ENCODE measurements at places on chromosomes 3 and 15.

DNA sequence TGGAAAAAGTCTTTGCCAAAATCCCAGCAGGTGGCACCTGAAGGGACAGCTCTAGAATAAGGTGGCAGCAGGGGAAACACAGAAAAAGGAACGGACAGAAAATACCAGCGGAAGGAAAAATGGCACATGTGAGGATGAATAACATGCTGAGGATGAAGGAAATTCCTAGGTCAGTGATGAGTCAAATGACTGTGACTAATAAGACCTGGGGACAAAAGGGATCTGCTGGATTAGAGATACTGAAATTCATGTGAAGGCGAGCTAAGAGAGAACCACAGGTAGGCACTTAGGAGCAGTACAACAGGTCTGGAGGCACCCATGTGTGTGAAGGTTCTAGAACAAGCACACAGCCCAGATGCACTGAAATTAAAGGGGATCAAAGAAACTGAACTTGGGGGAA, 482.5 kb downstream of the FOXP1 start:
- no peak for DNase-seq

GRCh38 chr3:183156266-183156665, 6.3 kb downstream of the LAMP3 start:
- DNase-seq: no peak

GRCh38 chr15:67839499-67839928, 331 bp downstream of the RNU6-1 start:
- peak; percentile 71 for DNase-seq

DNA sequence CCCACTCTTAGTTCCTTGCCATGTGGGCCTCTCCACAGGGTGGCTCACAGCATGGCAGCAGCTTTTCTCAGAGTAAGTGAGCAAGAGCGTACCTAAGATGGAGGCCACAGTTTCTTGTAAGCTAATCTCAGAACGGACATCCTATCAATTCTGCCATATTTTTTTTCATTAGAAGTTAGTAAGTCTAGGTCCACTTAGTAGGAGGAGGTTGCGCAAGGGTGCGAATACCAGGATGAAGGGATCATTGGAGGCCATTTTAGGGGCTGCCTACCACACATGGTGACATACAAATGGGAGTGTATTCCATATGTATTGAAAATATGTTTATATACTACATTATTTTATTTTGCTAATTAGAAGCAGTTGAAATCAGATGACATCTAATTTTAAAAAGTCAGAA, 31.5 kb downstream of the NR1D2 start:
- DNase-seq: no peak

GRCh38 chr3:1561427-1561826, 468.6 kb downstream of the CNTN6 start:
- no peak for DNase-seq

- DNase-seq: no peak
Measured at GRCh38 chr15:86079508-86080266, at the start of gene AGBL1. Gene AGBL1 (plus strand): TSS chr15:86079871.

GRCh38 chr3:62188681-62189375, 184.5 kb downstream of the FEZF2 start:
- DNase-seq: peak; percentile 8

- no peak for DNase-seq
Measured at GRCh38 chr15:98823012-98823458, 174.7 kb downstream of the IGF1R start.

DNA sequence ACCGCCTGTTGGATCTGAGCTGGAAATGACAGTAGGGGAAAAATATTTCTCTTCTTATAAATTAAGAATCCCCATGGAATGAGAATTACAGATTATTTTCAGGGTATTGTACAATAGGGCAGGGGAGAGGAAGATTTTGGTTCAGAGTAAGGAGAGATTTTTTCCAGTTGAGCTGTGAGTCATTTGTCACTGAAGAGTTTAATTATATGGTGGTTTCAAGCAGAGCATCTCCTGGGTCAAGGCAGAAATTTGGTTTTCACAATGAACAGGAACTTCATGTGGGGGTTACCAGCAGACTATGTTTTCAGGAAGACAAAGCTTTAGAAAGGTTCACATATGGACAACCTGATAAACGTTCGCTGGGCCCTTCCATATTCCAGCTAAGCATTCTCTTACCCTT, 182.8 kb upstream of the NR2E3 start:
- DNase-seq: no peak

- DNase-seq: no peak
Measured at GRCh38 chr3:160184655-160185054, 40.6 kb upstream of the C3orf80 start.

- DNase-seq: no peak
Measured at GRCh38 chr3:184910664-184911063, 98.7 kb downstream of the VPS8 start.

GRCh38 chr3:112137781-112138180, 4.7 kb upstream of the GCSAM start:
- DNase-seq: no peak

DNA sequence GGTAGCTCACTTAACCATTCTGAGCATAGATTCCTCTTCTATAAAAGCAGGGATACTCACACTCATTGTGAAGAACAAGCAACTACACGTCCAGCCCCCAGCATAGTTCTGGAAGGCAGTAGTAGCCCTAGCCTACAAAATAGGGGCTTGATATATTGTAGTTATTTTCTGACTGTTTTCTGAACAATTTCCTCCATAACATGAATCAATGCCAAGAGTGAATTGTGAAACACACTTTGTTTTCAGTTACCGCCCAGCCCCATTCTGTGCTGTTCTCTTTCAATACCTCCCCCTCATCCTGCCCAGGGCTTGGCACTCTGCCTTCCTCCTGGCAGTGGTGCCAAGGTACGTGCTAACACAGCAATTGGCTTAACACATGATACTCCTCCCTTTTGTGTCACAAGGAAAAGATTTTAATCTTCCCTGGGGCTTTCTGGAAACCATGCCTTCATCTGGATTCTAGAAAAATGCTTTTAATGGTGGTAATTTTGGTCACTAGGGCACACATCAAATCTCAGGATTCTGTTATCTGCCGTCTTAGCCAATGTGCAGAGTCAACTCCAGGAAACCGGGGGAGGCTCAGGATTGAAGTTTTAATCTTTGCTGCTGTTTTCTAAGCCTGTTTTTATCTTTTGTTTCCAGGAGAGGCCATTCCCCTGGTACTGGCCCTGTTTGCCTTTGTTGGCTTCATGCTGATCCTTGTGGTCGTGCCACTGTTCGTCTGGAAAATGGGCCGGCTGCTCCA, 37.2 kb downstream of the IL20RB start:
- no peak for DNase-seq

DNA sequence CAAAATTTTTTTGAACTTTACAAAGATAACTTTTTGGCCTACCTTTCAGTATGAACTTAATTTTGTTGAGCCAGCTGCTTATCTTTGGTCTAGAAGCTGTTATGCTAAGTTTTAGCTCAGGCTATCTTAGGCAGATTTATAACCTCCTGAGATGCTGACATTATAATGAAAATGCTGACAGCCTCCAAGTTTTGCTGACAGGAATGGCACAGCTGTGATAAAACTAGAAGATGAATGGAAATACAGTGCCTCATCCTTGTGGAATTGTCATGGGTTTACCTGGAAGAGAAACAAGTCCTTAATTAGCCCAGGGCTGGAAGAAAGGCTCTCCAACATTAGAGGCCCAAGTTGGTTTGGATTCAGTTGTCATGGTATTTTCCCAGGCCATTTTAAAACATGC, 123.3 kb downstream of the OXSM start:
- DNase-seq: no peak

- no peak for DNase-seq
Measured at GRCh38 chr15:58873267-58873666, 60.2 kb downstream of the SLTM start.

DNA sequence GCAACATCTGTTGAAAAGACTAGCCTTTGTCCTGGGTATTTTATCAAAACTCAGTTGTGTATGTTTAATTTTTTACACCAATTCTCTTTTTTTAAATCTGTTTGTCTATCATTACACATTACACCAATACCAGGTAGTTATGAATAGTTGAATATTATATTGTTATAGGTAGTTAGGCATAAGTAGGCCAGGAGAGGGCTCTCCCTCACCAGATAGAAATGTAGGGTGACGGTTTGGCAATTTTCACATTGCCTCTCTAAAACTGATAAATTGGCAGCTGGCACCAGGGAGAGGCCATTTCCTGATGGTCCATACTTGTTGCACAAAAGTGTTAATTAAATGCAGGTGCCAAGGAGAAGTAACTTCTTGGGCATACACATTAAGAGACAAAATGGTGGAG, 483.1 kb upstream of the EPHA6 start:
- DNase-seq: no peak

DNA sequence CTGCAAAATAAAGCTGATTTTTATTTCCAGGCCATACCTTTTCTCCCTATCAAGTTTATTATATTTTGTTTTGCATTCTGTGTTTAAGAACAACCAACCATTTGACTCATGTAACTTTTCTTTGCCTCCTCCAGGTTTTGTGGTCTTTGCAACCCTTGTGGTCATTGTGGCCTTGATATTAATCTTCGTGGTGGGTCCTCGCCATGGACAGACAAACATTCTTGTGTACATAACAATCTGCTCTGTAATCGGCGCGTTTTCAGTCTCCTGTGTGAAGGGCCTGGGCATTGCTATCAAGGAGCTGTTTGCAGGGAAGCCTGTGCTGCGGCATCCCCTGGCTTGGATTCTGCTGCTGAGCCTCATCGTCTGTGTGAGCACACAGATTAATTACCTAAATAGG, 27.6 kb downstream of the NIPA2 start:
- DNase-seq: no peak

DNA sequence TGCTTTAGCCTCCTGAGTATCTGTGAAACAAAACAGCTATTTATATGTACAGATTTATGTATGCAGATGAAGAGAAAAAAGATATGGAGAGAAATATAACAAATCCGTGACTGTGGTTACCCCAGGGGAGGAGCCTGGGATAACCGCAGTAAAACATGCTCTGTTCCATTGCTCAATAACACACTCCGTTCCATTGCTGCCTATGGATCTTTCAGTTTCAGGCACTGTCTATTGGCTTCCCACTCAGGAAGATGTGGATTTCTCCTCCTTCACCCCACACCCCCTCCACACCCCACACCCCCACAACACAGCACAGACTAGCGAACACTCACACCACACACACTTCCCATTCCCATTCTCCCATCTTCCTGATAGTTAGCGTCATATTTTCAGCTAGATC, 47.9 kb downstream of the CDCP1 start:
- no peak for DNase-seq

DNA sequence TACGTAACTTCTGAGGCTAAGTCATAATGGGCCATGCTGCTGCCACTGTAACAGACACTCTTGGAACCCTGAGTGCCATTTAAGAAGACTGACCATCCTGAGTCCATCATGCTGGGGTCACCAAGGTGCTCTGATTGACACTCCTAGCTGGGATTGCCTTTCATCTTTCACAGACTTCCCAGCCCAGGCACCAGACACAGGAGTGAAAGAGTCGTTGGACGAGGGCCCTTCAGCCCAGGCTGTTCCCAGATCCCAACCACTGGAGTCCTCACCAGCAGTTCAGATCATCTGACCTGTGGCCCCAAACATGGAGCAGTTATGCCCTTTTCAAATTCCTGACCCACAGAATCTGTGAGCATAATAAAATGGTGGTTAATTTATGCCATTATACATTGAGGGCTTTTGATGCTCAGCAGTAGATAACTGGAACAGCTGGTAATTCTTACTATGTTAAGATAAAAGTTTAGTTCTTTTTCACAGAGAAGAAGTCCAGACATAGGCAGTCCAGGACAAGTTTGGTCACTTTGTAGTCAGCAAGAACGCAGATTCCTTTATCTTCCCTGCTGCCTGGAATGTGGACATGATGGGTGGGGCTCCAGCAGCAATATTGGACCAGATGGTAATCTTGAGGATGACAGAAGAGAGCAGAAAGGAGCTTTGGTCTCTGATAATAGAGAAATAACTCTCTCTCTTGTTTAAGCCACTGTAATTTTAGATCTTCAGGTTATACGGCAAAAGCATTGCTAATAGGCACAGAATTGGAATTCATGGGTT, 7.3 kb upstream of the EHD4 start:
- DNase-seq: no peak

DNA sequence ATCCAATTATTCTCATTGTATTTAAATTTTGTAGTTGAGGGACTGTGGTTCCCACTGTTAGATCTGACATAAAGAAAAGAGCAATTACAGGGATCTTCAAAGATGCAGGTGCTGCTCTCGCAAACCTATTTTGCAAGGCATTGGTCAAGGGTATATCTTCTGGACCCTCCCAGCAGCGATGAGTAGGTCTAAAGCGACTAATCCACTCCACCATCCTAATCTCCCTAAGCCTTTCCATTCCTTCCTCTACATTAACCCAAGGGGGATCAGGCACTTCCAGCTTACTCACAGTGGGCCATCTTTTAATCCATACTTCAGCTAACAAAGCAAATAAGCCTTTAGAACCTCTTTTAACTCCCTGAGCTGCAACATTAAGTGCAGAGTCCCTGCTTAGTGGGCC, 37.0 kb upstream of the CPOX start:
- DNase-seq: peak; percentile 99

DNA sequence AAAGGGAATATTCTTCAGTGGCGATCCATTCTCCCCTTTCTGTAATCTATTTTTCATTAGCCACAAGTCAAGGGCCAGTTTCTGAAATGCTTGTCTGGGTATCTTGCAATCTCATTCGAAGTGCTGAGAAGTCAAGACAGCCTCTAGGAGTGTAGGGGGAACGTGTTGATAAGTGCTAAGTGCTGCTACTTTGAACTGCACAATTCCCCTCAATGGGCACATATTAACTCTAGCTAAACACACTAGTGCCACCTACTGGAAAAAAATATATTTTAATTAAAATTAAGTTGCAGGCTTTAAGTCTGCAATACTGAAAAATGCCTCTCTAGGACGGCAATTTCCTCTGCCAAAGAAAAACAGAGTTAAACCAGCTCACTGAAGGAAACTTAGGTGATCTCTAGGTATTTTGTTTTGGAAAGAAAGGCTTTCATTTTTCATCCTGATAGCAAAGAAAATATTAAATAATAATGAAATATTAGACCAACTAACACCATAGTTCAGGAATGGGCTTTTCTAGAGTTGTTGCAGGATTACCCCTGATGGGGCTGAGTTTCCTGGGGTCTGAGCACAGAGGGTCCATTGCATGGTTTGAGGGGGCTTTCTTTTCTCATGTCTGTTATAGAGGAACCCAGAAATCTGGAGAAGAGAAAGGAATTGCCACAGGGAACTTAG, 181.9 kb upstream of the KBTBD8 start:
- peak; percentile 41 for DNase-seq

- DNase-seq: no peak
Measured at GRCh38 chr3:144437989-144438388, 466.4 kb downstream of the DIPK2A start.

DNA sequence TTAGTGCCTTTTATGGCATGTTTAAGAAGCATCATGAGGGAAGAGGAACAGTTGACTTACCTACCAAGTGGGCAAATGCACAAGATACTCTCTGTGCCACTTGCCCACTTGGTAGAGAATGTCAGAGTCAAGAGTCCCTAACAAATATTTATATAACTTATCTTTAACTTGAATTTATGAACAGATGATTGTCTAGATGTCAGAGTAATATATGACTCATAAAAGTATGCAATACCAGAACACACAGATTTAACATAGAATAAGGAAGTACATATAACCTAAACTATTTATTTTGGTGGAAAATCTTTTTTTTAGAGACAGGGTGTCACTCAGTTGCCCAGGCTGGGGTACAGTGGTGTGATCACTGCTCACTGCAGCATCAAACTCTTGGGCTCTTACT, 130.0 kb upstream of the NANOGP8 start:
- no peak for DNase-seq

- no peak for DNase-seq
Measured at GRCh38 chr3:134148534-134148933, 102.1 kb downstream of the RYK start.

Measured in NCI-H524 treated with DMSO at 0.1 percent for 48 hours (cell line).